ENCODE measurements at places on chromosomes 3 and 15. TPM values are rescaled to one million over a fixed set of nuclear protein-coding genes. Genes with fewer than 3 reads are reported as not detected.

The ITIH4 gene
- total RNA-seq, result not detected

The RBP2 gene
- not detected for total RNA-seq

The AADACL2 gene
- total RNA-seq, result not detected

The DALRD3 gene
- total RNA-seq, result 69.7 TPM

Data from Caki2 (cell line).